Brain (organoid and tissue), 16 donors: ENCODE measurements at places on chromosomes 1 and 21.

- DNase-seq: no peak
Observed at GRCh38 chr1:209673631-209674417, 1.4 kb upstream of the G0S2 start.

GRCh38 chr21:14366998-14367397 lies 15.9 kb downstream of the HSPA13 start:
- no peak for DNase-seq

DNA sequence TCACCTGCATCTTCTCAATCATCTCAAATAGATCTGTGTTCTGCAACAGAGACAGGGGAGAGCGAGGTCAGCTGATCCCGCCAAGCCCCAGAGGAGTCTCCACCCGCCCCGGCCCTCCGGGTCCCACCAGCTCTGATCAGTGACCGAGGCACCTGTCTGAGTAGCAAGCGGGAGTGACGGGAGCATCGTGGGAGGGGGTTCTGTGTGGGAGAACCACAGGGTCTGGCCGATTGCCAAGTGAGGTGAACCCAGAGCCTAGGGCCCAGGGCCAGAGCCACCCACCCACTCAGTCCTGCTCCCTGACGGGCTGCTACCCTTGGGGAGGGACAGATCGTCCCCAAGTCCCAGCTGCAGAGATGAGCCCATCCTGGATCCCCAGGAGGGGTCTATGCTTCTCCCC lies 49.1 kb downstream of the RAP1GAP start:
- DNase-seq: no peak

- DNase-seq: no peak
Observed at GRCh38 chr1:152003846-152004442, 10.3 kb upstream of the S100A10 start.

GRCh38 chr21:44730028-44730395 lies 18.6 kb upstream of the TSPEAR start:
- DNase-seq: no peak
